T follicular helper cell (primary cell): ENCODE measurements at places on chromosomes 7 and 10.

DNA sequence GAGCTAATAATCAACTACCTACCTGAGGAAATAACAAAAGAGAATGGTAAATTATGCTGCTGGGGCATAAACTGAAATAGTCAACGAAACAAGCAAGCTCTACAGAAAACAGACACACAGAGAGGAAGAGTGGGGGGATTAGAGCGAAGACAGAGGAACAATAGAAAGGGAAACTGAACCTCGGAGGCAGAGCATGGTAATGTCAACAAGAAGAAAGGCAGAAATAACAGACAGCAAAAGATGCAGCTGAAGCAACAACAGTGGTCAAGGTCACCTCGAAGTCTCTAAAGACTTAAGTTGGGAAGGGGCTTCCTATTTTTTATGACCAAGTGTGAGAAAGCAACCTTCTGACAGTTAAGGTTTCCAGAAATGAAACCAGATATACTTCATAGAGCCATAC, 177.0 kb downstream of the ZNF438 start:
- no peak for DNase-seq

DNA sequence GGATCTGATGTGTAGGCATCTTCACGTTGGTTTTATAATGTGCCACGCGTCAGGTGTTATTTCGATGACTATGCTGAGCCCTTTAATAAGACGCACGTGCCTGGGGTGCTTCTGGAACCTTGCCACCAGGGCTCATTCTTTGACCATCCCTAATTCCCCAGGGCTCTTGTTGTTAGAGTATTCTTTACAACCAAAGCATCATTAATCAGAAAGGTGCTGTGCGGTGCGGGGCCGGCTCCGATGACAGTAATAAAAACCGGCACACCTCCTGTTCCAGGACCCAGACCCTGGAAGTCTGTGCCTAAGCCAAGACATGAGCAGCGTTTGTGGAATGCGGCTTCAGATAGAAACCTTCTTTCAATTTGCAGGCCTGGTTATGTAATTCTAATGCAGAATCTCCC, 58.4 kb downstream of the MGMT start:
- DNase-seq, result no peak

DNA sequence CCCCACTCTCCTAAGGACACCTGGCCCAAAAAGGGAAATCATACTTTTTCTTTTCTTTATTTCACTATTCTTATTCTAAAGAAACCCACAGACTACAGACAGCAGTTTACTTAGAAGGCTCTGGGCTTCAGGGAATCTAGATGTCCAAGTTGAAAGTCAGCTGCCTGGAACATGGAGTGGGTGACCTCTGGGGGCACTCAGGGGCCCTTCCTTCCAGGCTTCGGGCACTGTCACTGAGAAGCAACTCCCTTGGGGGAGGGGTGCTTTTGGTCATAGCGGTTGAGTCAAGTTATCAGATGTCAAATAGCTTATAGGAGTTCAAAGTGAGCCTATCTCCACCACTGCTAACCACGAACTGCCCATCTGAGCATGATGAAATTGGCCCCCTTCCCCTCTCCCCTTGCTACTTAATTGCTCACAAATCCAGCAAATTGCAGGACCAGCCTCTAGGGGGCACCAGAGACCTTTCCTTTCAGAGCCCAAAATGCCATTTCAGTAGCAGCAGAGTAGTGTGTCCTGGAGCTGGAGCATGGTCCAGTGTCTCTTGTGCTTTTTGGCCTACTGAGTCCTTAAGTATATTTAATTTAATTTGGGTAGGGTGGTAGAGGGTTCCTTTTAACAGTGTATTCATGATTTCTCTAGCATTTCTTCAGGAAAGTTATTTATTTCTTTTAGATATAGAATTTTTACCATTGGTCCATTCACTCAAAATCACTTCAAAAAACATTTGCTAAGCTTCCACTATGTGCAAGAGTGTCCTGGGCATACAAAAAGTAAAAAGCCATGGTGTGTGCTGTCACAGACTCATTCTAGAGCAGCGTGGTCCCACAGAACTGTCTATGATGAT, 463.8 kb downstream of the KCNMA1 start:
- DNase-seq, result peak; percentile 30

DNA sequence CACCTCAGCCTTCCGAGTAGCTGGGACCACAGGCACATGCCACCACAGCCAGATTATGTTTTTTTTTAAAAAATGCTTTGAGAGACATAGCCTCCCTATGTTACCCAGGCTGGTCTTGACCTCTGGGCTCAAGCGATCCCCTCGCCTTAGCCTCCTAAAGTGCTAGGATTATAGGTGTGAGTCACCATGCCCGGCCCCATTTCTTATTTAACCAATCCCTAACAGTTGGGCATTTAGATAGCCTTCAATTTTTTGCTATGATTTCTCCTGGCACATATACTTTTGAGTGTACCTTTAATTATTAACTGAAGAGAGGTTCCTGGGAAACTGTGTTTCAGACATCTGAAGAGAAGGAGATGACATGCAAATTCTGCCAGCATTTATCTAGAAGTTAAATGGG, 22.6 kb upstream of the AUTS2 start:
- DNase-seq, result no peak

GRCh38 chr10:109987452-109988211, 20.2 kb upstream of the ADD3 start:
- DNase-seq, result no peak

GRCh38 chr10:84191106-84191505, 3.2 kb upstream of the CDHR1 start:
- DNase-seq, result no peak

DNA sequence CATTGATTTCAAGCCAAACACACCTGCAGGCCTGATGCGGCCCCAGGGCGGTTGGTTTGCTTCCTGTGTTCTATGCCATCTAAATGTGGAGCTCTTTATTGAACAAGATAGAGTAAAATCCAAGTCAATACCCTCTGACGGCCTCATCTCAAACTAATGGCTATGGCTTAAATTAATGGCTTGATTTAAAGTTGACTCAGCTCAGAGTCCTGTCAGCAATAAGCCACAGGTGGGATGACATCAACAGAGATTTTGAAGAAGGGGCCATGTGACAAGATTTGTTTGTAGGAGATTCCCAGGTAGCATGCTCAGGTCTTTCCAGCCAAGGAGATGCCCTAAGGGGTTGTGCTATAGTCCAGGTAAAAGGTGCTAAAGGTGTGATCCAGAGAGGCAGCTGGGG, 66.7 kb upstream of the ZNF32 start:
- DNase-seq, result no peak

DNA sequence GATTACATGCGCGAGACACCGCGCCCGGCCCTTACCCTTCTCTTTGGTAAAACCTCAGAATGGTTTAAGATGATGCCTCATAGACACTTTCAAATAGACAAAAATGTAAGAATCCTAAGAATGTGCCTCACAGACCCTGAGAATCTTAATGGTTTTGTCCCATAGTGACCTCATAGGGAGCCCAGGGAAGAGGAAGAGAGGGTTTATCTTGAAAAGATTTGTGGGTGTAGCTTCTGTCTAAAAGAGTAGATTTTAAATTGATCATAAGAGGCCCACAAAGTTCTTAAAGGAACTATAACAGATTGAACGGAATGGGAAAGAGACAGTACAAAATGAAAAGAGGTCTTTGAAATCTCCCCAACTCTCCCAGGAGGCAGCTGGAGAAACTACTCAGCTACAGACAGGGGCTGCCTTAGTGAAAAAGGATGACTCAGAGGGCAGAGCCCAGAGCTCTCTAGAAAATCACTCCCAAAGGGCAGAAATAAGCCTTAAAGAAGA, 220.6 kb downstream of the ADRA2A start:
- no peak for DNase-seq

GRCh38 chr10:86306628-86307278, 59.8 kb downstream of the GRID1 start:
- DNase-seq, result no peak

DNA sequence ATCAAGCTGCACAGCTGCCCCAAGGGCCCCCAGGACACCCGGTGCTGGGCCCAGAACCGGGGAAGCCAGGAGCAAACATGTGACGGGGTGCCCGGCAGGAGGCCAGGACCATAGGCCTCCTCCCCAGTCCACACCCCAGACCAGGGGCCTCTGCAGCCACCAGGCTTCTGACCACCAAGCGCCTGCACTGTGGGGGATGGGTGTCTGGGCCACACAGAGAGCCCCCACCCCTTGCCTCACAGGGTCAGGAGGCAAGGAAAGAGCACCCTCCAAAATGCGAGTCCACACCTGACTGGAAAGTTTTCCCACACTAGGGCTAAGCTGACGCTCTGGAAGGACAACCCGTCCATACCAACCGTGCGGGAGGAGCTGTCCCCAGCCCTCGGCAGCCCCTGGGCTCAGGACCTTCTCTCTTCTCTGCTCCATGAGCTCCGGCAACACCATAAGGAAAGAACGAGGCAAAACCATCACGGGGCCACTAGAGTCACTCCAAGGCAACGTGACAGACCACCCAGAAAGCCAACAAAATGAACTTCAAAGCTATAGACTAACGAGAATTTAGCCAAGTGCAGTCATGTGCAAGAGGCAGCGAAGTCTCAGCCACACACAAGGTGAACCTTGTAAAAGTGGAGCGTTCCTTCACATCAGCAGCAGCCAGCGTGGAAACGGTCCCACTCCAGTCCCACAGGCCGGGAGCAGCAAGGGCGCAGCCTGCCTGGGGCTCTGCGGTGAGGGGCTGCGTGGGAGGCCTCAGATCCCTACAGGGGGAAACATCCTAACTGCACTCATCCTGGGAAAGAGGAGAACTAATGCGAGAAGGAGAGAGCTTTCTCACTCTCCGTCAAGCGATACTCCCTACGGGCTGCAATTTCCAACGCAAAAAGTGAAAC, 5.1 kb downstream of the STK32C start:
- DNase-seq, result no peak

DNA sequence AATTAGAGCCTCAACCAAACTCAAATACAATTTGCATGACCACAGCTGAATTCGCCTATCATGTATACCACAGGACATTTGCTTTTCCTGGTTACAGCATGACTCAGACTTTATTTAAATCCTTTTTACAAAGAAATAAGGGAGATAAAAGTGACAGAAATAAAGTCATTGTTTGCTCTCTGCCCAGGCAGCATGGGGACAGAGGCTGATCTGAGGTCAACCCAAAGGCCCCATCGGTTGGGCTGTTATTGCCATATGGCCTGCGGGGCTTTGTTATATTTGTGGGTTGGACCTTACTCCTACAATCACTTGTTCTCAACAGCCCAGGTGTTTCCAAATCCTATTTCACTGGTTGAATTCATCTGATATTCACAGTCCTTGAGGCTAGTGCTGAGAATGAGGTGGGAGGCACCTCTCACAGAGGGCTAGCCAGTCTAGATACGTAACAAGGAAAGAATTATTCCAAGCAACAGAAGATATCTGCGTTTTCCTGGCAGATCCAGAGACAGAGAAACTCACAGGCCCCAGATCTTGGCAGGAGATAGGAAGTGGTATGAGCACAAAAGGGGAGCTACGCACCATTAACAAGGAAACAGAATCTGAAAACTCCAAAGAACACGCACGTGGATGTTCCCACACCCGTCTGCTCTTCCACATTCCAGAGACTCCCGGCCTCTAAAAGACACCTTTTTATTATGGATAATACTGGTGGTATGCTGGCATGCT, 117.3 kb downstream of the HIPK2 start:
- DNase-seq, result no peak

GRCh38 chr10:118341791-118342637, at the start of gene FAM204A:
TSS of gene FAM204A (minus strand) at chr10:118342324. CDS start at chr10:118336415, 5,909 bp downstream.
- DNase-seq, result peak; percentile 94

DNA sequence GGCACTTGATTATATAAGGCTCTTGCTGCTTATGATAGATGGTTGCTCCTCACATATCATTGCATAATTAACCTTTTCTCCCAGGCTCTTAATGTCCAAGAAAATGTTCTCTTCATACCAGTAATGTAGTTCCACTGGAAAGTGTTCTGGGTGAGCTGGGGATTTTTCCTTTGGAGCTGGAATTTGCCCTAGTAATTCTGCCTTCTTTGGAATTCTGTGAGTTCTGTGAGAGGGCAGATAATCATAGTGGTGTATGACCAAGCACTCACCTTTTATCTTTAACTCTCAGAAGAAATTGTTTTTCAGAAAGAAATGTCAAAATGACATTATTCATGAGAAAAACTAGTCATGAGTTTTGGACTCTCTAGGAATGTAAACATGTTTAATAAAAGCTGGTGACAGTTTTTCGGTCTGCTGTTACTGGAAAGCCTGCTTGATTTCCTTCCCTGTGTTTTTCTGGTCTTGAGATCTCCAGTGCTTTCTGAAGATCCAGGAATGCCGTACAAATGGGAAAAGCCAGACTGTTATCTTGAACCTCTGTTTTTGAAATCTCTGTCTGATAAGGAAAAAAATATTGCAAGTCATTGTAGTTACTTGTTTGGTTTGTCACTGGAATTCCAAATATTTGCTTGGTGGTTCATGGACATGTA, 148.3 kb upstream of the PRPS1L1 start:
- no peak for DNase-seq

DNA sequence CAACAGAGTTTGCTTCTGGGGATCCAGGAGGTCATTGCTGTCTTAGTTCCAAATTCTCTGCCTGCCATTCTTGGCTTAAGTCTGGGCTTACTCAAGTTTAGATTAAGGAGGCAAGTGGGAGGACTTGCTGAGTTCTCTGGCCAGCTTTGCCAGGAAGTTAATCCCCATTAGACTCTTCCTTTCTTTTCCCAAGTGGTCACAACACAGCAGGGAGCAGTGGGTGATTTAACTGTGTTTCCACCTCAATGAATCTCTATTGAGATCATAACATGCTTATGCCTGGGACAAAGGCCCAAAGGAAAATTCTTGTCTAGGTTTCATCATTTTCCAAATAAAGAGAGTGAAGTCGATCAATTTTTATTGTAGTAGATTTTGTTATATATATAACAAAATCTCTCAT, 1159.6 kb downstream of the SORCS3 start:
- DNase-seq, result no peak

DNA sequence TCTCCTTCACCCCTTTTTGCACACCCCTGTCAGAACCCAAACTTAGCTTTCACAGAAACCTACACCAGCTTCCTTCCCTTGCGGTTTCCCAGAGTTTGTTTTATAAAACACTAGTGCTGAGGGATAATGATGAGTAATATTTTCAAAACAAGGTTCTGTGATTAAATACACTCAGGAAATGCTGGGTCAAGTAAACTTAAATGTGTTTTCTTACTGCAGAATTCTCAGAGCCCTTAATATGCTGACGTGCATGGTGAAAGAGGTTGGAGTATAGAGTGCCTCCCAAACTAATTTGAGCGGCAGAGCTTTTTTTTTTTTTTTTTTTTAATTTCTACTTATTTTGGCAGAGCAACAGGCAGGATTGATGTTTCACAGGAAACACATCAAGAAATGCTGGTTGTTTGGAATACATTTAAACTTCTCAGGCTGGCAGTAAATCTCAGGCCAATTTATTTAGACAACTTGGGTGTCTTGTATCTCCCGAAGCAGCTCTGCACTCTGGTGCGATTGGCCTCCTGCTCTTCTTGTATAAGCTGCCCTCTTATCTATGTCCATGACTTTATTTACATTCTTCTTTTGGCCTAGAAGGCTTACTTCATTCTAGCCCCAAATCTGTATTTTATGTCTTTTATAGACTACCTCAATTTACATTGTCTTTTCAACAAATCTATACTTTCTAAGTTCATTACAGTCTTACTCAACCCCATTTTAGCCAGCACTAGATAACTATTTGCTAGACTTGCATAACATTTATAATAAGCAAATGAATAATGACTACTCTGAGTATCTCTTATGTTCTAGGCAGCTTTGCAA, 165.4 kb downstream of the BMPER start:
- DNase-seq, result no peak

- no peak for DNase-seq
Observed at GRCh38 chr10:60187691-60188090, 202.0 kb downstream of the ANK3 start.

- no peak for DNase-seq
Observed at GRCh38 chr7:26500749-26501352, 209.2 kb downstream of the SNX10 start.

- no peak for DNase-seq
Observed at GRCh38 chr7:131867461-131867860, 311.0 kb upstream of the PODXL start.

GRCh38 chr7:15687546-15688278, 1.2 kb upstream of the MEOX2 start:
- no peak for DNase-seq
